ENCODE measurements at places on chromosomes 16 and 17.

- no peak for DNase-seq
Observed at GRCh38 chr17:1509290-1509881, 7.0 kb downstream of the INPP5K start.

DNA sequence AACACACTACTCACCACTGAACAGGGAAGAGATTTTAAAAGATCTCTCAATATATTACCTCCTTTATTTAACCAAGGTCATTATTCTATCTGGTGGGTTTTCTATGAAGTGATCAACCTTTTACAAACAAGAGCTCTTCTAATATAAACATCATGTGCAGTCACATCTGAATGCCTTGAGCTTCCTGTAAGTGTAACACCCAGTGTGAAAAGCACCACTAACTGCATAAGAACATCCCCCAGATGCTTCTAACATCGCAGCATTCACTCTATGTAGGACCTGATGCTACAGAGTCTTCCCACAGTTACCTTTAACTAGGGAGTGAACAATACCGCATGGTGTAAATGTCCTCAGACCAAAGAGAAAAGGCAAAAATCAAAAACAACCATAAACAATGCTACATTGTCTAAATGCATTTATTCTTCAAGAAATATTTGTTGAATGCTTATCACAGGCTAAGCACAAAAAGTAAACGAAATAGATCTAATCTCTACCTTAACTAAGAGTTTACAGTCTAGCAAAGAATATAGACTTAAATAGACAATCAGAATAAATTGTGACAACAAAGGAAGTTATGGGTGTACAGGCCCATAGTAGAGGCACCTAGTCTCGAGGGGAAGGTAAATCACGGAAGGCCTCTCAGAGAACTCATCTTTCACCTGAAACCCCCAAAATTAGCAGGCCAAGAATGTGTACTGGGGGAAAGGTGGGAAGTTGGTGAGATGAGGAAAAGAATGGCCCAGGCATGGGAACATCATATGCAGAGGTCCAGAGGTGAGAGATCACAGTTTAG, 16.2 kb downstream of the SKAP1 start:
- DNase-seq = no peak

DNA sequence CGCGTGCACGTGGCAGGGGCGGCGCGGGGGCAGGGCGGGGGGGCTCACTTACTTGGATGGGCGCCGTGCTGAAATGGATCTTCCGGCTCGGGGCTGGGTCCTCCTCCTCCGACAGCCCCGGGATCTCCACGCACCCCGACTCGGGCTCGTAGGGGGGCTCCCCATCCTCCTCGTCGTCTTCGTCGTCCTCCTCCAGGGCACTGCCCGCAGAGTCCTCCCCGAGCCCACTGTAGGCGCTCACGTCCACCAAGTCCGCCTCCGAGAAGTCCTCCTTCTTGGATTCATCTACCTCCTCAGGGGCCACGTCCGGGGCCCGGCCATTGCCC, 1.4 kb downstream of the PPP1R9B start:
- no peak for DNase-seq

- no peak for DNase-seq
Observed at GRCh38 chr17:39954876-39955275, 7.9 kb upstream of the GSDMA start.

DNA sequence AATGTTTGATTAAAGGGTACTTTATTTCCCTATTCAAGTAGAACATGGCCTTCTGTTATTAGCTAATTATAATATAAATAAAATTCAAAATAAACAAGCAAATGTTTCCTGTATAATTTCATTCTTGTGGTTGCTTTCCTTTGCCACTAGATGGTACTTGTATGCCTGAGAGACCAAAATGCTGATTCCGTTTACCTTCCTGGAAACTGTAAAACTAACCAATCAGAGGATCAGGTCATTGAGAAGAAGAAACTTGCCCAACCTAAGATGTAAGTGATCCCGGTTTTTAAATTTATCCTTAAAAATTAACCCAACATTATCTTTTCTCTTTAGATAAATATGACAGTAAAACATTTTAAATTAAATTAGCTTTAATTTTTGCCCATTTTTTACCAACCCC, 8.1 kb upstream of the ABCA5 start:
- DNase-seq = no peak

- DNase-seq = no peak
Observed at GRCh38 chr17:13593021-13593751, 8.5 kb downstream of the HS3ST3A1 start.

DNA sequence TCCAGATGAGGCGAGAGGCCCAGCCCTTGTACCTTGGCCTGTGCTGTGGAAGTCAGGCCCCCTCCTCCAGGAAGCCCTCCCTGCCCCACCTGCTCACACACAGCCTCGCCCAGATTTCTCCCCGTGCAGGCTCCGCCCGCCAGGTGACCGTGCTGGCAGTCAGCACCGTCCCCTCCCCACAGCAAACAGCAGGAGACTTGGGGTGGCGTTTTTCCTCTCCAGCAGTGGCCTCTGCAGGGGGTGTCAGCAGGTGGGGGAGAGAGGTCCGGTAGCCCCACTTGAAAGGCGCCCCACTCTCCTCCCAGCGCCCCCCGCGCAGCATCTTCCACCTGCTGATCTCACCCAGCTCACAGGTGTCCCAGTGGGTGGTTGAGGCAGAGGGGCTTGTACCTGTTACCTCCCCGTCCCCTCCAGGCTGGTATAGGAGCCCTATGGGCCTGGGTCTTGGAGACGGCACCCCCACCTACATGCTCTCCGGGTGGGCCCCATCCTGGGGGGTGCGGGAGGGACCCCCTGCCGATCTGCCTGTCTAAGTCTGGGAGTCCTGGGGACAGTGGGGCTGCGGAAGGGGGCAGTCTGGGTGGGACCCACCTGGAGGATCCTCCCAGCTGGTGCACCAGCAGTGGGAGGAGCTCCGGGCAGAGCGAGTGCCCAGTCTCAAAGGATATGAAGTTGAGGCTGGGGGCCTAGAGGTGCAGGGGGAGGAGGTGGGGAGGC, 4.2 kb upstream of the C1QTNF8 start:
- DNase-seq = no peak

GRCh38 chr17:67364847-67365737, 1.3 kb downstream of the PSMD12 start:
- no peak for DNase-seq

DNA sequence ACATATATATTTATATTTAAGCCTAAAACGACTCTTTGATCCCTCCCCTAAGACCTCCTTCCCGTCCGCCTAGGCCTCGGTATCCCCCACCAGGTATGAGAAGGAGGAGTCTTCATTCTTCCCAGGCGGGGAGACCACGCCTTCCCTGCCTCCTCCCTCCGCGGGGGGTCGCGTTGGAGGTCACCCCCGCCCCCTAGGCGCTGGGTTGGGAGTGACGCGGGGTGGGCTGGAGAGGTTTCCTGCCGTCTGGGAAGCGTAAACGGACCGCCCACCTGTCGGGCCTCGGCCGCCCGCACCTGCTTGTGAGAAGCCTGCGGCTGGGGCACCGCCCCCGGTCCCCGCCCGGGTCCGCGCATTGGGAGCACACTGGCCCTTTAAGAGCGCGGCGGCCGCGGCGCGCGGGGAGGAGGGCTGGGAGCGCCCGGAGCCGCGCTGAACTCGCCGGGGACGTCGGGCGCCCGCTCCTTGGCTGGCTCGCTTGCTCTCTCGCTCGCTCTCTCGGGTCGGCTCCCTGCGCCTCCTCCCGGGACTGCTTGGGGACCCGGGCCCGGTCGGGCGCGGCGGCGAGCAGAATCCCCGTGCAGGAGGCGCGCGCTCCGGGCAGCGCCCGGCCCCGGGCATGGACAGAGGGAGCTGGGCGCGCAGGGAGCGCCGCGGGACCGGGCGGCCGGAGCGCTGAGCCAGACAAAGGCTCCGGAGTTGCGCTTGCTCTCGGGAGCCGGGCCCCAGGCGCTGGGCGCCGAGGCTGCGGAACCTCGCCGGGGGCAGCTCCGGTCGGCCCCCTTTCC, at the start of gene MMP15:
Gene MMP15 (plus strand): TSS at position 404 of the 788 bp plus-strand sequence. CDS start 597 bp downstream, outside the sequence.
- peak; percentile 67 for DNase-seq

DNA sequence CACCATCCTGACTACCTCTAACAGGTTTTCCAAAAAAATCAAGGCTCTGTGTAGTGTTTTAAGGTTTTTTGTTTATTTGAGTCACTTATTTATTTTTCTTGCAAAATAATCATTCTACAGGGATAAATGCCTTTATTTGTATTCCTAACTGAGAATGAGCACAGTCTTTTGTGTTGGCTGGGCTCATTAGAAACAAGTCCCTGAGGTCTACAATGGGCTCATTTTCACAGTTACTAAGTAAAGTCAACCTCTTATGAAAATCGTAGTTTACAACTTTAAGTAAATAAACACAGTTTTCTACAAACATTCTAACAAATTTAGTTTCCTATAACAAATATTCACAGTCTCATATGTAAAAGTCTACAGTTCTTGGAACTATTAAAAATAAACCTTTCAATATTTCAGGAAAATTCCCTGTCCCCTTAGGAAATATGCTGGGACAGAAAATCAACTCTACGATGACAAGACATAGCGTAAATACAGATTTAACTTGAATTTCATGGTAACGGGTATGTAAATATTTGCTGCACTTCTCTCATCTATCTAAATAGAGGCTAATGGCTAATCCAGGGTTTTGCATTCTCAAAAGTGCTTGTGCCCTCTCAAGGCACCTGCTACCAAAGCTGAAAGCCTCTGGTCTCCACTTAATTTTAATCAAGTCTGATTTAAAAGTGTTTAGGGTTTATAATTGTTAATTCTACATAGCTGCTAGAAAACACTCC, 31.5 kb upstream of the CDH5 start:
- DNase-seq = no peak

Data from stimulated activated CD4-positive, alpha-beta T cell treated with anti-CD3 and anti-CD28 coated beads, Interleukin-12 subunit alpha, Interleukin-12 subunit beta, amount 100 ng/mL, for 4 hours (primary cell).